ENCODE measurements at places on chromosomes 16 and 17.

GRCh38 chr16:62927122-62927521, 890.9 kb upstream of the CDH8 start:
- DNase-seq: no peak

- DNase-seq: no peak
These were observed 208.4 kb downstream of the SLC39A11 start for GRCh38 chr17:72884066-72884465.

DNA sequence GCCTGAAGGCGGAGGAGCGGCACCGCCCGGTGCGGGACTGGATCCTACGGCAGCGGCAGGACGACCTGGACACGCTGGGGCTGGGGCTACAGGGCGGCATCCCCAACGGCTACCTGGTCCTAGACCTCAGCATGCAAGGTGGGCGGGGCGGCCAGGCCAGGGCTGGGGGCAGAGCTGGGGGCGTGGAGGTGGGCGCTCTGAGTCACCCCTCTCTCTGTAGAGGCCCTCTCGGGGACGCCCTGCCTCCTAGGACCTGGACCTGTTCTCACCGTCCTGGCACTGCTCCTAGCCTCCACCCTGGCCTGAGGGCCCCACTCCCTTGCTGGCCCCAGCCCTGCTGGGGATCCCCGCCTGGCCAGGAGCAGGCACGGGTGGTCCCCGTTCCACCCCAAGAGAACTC, 7.9 kb downstream of the MSLN start:
- no peak for DNase-seq

DNA sequence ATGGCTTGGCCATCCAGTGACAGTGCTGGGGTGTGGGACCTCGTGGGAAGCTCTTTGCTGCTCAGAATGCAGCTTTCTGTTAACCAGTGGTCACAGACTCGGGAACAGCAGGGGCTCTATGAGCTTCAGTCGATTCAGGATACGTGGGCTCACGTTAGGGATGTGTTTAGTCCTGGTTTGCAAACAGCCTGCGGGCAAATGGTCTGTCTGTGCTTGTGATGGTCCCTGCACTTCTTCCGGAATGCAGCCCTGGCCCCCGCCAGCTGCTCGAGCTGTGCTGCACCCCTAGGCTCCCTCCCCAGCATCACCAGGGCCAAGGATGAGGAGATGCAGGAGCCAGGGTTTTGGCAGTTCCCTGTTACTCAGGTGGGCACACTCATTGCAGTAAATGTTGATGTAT, 172.8 kb upstream of the CHMP6 start:
- no peak for DNase-seq

- no peak for DNase-seq
These were observed 72.7 kb downstream of the GNAO1 start for GRCh38 chr16:56263711-56264608.

DNA sequence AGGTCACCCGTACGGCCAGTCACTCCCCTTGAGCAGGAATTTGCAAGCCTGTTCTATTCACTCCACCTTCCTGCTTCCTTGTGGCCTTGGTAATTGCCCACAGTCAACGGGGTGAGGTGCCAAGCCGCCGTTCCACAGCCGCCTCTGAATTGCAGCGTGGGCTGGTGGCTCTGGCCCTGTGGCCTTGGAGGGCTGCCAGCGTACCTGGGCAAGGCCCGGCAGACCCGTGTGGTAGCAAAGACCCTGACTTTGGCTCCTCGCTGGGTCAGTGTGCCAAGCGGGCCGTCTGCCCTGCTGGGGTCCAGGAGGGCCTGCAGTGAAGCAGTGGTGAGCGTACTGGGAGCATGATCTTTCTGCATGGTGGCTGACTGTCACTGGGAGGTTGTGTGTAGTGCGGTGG, 3.6 kb downstream of the BANP start:
- no peak for DNase-seq

- DNase-seq: no peak
These were observed 74.7 kb upstream of the NKD1 start for GRCh38 chr16:50473356-50473945.

DNA sequence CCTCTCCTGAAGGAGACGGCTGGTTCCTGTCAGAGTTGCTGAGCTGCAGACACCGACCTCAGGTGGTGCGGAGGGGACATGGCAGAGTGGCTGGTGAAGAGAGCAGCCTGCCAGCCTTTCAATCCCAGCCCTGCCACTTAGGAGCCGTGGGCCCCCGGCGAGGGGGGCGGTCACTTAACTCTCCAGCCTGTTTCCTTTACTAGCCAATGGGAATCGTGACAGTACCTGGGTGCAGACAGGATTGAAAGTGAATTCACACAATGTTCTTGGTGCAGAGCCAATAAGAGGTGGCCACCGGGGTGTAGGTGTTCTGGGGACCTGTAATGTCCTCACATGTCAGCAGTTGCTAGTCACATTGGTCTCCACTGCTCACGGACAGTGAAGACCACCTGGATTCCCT, 13.5 kb downstream of the ACE start:
- DNase-seq: no peak

- DNase-seq: no peak
These were observed 1.0 kb downstream of the RHBDL3 start for GRCh38 chr17:32266389-32267301.

DNA sequence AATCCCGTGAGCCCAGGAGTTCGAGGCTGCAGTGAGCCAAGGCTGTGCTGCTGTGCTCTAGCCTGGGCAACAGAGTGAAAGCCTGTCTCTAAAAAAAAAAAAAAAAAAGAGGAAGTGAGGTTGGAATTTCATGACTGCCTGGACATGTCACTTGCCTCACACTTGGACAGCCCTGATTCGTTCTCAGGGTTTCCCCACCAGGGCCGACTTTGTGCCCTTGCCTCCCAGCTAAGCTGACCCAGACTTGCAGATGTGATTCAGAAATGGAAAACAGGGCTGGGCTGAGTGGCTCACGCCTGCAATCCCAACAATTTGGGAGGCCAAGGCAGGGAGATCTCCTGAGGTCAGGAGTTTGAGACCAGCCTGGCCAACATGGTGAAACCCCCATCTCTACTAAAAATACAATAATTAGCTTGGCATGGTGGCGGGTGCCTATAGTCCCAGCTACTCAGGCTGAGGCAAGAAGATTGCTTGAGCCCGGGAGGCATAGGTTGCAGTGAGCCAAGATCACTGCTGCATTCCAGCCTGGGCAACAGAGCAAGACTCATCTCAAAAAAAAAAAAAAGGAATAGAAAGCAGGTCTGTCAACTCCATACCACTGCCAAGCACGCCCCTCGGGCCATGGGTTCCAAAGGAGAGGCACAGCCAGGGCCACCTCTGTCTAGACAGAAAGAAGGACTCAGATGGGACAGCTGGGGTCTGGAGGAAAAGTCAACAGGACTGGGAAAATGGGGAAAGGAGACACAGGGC, 46.9 kb downstream of the SOCS1 start:
- DNase-seq: no peak

DNA sequence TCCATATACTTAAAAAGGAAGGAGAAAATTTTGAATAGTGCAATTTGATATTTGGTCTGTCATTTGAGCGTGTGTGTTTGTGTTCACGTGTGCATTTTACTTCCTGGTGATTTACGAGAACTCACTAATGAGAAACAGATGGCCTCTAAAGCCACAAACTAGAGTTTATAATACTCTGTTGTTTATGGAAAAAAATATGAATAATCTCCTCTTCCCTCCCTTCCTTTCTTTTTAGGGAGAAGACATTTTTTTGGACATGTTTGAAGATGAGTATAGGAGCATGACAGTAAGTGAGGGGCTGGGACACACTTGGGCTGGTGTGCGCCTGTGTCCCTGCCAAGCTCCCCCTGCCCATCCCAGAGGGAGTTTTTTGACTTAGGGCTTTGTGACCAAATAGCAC, 102.7 kb downstream of the CLEC16A start:
- DNase-seq: no peak

GRCh38 chr16:5465714-5466113, 368.1 kb upstream of the EEF2KMT start:
- DNase-seq: no peak
